ENCODE measurements at places on chromosomes 6 and 20.

- DNase-seq = no peak
Measured at GRCh38 chr20:20614391-20614790, 98.1 kb downstream of the RALGAPA2 start.

DNA sequence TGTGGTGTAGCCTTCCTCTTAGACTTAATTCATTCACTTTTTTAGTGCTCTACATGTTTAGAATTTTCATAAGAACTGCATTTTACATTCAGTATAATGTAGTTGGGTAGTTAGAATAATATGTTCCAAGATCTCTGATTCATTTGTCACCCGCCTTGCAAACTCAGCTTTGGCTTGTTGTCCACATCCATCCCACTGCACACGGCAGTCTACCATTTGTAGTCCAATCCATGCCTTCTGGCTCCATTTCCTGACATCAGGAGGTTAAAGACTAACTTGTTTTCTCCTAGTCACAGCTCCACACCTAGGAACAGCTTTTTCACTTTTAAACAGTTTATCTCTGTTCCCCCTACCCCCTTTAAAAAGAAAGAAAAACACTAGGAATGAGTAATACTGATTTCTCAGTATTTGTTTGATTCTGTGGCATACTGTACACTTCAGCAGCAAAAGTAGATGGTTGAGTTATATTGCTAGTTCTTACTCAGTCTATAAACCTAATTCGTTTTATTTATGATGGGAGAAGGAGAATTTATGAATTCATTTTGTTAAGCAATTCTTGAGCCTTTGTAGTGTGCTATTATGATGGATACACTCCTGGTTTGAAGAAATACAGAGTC, 180.9 kb downstream of the ARID1B start:
- DNase-seq = no peak

GRCh38 chr6:108157981-108158525, 7.8 kb upstream of the NR2E1 start:
- DNase-seq = no peak

DNA sequence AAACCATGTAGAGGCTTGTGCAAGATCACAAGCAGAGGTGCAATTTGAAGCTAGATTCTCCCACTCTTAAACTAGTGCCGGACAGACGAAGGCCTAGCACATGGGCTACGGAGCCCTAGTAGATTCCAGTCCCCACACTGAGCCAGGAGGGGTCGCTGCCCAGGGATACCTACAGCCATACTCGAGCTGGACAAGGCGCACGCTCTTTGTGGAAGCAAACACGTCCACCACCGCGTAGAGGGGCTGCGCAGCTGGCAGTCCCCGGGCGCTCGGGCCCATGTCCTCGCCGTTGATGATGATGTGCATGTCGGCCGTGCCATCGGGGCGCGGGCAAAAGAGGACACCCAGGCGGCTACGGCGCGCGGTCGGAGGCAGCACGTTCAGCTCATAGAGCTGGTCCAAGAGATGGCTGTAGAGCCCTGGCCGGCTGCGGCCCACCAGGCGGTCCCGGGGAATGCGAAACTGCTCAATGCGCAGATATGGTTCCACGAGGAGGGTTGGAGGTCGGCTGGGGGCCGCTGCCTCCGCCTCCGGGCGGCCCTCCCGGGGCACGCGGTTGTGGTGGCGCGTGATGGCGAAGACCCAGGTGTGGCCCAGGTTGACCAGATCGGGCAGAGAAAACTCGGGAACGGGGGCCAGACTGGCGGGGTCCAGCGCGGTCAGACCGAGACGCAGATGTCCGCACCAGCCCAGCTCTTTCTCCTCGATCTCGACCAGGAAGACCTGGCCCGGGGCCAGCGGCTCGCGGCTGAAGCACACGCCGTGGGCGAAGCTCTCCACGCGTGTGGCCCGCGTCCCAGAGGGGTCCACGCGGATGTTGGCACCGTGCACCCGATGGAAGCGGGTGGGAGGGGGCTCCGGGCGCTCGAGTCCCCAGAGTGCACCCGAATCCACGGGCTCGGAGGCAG, 677 bp downstream of the NEURL2 start:
- peak; percentile 65 for DNase-seq

DNA sequence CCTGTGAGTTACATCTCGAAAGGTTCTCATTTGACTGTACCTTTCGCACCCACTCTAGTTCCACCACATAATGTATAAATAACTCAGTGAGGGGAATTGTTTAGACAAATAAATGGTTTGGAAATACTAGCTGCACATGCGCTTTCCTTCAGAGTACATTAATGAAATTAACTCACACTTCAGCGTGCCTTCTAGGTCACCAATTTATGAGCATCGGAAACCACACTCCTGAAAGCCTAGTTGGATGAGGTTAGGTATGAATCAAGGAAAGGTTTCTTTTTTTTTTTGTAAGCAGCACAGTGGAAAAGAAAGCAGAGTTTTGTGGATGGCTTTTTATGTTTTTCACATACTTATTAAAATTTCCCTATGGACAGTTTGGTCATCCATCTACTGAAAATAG, 247.8 kb upstream of the TCF21 start:
- DNase-seq = no peak

DNA sequence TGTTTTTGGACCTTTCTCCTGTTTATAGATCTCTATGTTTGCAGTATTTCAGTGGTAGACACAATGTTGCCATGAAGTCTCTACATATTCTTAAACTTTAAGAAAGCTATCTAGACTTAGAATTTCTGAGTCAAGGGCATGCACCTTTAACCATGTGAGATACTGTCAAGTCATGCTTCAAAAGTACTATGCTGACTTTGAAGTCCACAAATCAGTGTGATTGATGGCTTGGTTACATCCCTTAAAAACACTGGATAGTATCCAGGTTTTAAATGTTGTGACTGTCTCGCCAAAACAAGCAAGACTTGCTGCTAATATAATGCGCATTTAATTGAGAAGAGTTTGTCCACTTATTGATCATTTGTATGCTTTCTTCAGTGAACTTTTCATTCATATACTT, 30.5 kb downstream of the ZNF334 start:
- DNase-seq = no peak
